ENCODE measurements at places on chromosomes 5 and 9.

GRCh38 chr9:34684145-34684544, 6.9 kb downstream of the CCL19 start:
- DNase-seq: no peak

DNA sequence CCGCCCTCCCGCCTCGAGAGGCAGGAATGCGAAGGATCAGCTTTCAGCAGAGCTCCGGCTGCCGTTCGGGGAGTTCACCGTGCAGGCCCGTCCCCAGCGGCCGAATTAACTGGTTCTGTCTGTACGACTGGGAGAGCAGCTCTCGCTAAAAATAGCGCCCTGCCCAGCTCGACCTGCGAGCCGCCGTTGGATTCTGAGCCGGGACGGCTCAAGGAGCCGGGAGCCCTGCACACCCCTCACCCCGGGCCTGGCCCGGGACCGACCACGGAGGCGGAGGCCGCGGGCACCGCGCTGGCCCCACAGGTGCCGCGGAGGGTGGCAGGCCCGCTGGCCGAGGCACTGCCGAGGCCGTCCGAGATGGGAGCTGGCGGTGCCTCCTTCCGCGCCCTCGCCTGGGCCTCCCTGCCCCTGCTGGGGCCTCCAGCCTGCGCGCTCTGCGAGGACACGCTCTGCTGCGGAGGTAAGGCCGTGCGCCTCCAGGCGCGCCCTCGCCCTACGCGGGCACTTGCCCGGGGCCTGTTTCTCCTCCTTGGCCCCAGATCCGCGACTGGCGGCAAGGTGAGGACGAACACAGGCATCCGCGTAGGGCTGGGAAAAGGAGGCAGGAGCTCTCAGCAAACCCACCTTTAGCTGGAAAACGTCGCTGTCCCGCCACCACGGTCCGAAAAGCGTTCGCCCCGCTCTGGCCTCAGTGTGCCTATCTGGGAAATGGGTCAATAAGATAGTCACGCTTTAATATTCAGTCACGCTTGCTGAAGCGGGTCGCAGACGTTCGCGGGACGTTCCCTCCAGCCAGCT, 53.1 kb upstream of the DAB2IP start:
- no peak for DNase-seq

GRCh38 chr9:78928625-78929405, 631.9 kb downstream of the PSAT1 start:
- no peak for DNase-seq

GRCh38 chr9:89505911-89506310, 8.0 kb upstream of the SEMA4D start:
- DNase-seq: peak; percentile 56

DNA sequence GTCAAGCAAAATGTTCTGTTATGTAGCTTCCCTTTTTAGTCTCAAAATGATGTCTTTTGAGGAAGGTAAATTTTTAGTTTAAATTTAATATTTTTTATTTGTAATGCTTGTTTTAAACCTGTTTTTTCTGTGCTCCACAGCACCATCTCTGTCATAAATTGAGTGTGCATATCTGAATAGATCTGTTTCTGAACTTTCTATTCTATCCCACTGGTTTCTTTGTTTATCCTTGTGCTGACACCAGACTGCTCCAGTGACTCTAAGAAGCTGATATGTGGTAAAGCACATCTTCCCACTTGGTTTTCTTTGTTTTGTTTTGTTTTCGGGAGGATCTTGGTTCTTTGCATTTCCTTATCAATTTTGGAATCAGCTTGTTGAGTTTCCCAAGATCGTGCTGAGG, 7.1 kb upstream of the RNF145 start:
- no peak for DNase-seq

GRCh38 chr9:9319007-9319406, 1293.8 kb downstream of the PTPRD start:
- no peak for DNase-seq

- DNase-seq: peak; percentile 53
Measured at GRCh38 chr9:121399883-121400607, 30.0 kb upstream of the STOM start.

DNA sequence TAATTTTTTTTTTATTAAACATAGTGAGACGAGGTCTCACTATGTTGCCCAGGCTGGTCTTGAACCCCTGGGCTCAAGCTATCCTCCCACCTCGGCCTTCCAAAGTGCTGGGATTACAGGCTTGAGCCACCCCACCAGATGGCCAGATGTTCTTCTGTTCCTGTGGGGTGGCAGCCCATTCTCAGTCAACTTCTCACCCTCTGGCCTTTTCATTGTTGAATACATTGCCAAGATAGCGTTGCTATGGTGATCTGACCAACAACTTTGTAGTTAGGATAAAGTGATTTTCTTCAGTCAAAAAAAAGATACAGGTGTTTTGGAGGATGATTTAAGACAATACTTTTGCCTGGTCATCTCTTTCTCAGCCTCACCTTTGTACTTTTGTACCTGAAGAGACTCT, 109.1 kb downstream of the EGFLAM start:
- DNase-seq: no peak

GRCh38 chr5:38853753-38854470, 8.1 kb downstream of the OSMR start:
- no peak for DNase-seq

- DNase-seq: no peak
Measured at GRCh38 chr5:78109891-78110324, 184.6 kb downstream of the AP3B1 start.

DNA sequence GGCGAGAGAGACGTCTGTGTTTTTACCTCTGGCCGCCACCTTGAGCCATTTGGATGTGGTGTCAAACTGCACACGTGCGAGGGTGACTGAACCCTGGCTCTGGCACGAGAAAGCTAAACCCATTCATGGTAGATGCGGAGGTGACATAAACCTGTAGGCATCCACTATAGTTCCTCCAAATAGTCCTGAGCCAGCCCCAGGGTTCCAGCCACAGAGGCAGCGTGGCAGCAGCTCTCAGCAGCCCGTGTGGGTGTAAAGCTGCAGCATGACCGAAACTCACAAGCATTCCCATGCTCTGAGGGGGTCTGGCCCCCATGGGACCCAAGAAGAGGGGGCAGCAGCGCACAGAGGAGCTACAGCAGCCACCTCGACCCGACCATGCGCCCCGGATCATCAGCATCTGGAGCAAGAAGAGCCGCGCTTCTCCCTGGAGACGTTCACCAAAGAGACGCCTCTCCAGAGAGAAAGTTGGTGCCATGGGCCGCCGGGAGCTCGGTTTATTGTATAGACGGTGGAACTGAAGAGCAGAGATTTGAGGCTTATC, 303.8 kb upstream of the IRX4 start:
- DNase-seq: no peak

DNA sequence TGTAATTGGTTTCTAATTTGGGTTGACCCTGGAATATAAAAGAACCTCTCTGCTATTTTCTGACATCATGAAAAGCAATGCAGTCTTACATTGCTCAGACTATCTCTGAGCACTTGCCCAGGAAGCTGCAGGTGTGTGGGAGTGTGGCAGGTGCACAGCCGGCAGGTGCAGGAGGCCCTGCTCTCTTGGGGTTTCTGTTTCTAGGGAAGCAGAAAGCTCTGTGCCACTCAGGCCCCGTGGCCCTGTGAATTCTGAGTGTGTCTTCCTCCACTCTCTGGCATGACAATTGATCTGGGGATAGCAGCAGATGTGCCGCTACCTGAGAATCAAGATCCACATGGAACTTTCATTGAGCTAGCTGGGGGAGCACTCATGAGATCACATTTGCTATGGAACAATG, 45.7 kb upstream of the IRX2 start:
- DNase-seq: no peak

GRCh38 chr5:111555760-111556159, 43.4 kb upstream of the STARD4 start:
- DNase-seq: no peak

DNA sequence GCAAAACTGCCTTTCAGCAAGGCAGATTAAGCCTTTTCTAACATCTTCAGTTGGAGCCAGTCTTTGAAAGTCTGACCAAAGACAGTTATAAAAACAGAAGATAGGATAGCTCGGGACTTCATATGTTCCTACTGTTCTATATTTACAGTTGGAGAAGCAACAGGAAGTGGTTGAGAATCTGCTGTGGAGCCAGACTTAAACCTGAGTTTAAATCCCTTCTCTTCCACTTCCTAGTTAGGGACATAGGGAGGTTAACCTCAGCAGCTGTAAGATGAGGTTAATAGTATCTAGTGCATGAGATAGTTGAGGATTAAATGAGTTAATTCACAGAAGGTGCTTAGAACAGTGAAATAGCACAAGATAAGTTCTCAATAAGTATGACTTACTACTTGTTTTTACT, 84.5 kb upstream of the FREM1 start:
- DNase-seq: no peak

GRCh38 chr9:132268725-132269352, 85.9 kb downstream of the SETX start:
- peak; percentile 52 for DNase-seq

- no peak for DNase-seq
Measured at GRCh38 chr9:134398756-134399155, 72.5 kb downstream of the RXRA start.

DNA sequence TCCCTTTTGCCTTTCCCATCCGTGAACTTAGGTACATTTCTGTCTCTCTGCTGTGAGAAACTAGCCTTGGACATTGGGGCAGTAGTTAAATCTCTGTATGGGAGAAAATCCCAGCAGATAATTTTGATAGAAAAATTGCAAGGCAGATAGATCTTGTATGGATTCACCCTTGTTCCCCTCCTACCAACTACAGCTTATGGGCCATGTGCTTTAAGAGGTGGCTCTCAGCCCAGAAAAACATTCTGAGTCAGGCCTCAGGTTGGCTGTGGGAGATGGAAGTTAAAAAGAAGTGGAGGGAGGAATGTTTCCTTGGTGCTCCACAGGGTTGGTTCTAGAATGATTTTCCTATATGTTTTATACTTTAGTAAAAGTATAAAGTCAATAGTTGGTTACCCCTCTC, 1.4 kb upstream of the KDM3B start:
- no peak for DNase-seq

DNA sequence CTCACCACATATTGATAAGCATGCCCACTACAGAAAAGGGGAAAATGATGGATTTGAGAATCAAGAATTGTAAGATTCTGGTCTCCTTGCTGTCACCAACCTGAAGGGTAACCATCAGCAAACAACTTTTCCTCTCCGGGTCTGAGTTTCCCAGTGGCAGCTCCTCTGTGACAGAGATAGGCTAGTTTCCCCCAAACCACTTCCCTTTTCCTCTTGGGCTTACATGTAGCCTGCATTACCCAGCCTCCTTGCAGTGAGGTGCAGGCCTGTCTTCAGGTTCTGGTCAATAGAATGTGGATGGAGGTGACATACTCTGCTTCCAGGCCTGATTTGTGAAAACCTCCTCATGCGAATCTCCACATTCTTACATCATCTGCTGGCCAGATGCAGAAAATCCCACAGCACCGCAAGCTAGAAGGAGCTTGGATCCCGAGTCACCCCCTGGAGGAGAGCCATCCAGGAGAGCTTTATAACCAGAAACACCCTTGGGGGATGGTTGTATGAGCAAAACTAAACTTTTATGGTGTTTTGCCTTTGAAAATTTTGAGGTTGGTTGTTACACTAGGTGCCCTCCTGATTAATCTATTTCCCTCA, 206.1 kb downstream of the RGS3 start:
- DNase-seq: no peak

DNA sequence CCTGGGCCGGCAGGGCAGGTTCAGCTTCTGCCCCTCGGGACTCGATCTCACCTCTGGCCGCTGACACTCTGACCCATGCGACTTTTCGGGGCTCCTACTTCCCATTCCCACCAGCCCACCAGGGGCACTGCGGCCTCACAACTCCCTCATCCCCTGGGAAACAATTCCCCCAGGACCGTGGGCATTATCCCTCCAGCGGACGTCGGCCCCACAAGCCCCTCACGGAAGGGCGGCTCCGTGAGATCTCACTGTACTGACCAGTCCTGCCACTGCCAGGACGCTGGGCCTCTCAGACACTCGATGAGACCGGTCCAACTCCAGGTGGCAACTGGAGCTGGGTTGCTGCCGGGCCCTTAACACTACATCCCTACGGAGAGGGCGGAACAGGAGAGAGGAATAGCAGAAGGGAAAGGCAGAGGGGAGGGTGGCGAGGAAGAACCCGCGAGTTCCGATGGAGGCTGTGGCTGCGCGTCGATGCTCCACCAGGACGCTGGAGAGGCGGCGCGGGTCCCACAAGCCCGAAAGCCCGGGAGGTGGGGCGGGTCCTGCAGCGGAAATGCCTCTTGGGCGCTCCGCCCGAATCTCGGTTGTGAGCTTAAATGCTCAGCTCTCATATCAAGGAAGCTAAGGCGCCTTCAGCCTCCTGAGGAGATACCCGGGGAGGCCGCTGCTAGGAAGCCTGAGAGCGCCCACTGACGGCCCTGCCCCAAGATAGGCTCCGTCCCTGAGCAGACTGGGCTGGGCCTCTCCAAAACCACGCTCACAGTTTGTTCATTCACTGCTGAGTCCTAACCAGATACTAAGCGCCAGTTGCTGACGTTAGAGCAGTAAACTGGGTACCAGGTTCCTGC, 36.3 kb downstream of the VCP start:
- no peak for DNase-seq

DNA sequence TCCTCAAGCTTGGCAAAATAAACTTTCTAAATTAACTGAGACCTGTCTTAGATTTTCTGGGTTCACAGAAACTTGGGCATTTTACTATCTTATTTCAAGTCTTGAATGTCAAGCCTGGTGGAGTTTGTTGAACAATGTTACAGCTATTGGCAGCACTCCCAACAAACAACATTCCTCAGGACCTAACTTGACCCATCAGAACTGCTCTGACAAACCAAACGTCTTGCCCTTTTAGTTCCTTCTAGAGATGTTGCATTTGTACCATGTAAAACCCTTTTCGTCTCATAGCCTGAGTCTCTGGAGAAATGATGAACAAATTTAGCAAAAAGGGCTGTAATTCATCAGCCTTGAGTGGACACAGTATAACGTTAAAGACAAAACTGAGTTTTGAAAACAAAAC, 51.1 kb downstream of the GNA14 start:
- no peak for DNase-seq

GRCh38 chr5:177233802-177234201, 69.7 kb downstream of the RAB24 start:
- DNase-seq: no peak

DNA sequence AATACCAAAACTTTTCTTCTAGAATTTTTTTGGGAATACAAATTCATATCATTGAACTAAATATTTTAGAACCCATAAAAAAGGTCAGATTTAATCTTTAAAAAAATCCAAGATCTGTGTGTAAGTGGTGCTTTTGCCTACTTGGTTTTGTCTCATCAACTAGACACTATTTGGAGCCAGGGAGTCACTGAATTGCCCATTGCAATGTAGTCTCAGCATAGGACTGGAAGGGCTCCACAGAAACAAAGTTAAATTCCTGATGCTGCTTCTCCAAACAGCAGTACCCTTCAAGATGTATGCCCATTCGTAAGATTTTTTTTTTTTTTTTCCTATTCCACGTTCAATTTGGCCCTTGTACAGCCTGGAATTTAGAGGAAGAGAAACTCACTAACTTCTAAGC, 208.0 kb upstream of the MPDZ start:
- DNase-seq: no peak

- DNase-seq: no peak
Measured at GRCh38 chr5:75044406-75044805, 8.0 kb downstream of the GCNT4 start.

GRCh38 chr5:112733586-112733985, 4.1 kb upstream of the APC start:
- DNase-seq: no peak

All from NCI-H1417 (cell line).